ENCODE measurements at places on chromosomes 6 and 20.

DNA sequence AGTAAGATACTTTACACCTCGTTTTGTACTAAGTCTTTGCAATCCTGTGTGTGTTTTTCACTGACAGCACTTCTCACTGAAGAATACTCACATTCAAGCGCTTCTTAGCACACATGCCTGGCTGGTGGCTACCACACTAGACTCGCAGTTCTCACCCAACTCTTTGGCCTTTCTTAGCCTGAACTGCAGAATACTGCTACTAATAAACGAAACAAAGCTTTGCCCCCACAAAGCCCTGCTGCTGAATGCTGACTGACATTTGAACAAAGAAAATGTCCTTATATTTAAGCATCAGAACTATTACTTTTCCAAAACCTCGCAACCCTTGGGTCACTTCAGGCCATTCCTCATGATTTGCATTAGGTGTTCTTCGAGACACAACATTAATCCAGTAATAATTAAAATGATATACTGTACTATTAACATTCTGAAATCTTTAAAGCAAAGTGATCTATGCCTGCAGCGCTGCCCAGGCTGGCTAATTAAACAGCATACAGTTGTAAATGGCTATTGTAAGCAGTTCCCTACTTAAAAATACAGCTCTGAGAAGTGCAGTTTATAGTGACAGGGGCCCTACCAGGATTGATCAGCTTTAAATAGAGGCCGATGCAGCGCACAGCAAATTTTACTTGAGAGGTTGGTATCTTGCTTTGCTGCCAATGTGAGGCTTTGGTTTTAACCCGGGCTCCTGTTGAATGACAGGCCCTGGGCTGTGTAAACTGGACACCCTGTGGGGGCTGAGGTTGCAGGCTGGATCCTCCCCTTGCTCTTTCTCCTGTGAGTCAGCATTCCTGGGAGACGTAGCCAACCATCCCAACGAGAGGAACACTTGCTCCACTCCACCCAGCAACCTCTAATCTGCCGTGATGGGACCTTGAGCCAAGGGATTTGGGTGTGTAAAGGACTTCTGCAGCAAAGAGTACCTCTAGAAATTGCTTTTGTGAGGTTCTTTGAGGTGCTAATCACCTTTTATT lies 899.0 kb downstream of the TFAP2A start:
- DNase-seq = peak; percentile 91

GRCh38 chr20:36493801-36494114 lies 47.6 kb upstream of the MYL9 start:
- DNase-seq = peak; percentile 89

GRCh38 chr6:25232479-25232878 lies 46.7 kb upstream of the CARMIL1 start:
- peak; percentile 83 for DNase-seq

GRCh38 chr6:133553652-133554051 lies 312.5 kb downstream of the EYA4 start:
- peak; percentile 63 for DNase-seq

GRCh38 chr20:45962031-45962755 lies 9.8 kb downstream of the ZNF335 start:
- DNase-seq = no peak

DNA sequence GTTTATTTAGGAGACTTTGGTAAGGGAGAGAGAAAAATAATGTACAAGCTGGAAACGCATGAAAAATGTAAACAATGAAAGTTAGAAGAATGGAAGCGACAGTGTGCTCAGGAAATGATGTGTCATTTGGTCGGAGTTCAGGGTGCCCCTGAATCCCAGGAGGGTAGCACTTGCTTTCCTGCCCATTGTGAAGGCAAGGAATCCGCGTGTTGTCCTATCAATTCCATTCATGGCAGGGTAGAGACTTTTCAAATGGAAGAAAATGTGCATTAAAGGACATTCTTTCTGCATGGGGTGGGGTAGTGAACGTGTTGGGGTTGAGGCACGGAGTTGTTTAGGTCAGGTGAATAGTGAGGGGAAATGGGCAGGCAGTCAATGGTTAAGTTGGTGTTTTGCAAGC lies 33.7 kb downstream of the GCNT2 start:
- no peak for DNase-seq

DNA sequence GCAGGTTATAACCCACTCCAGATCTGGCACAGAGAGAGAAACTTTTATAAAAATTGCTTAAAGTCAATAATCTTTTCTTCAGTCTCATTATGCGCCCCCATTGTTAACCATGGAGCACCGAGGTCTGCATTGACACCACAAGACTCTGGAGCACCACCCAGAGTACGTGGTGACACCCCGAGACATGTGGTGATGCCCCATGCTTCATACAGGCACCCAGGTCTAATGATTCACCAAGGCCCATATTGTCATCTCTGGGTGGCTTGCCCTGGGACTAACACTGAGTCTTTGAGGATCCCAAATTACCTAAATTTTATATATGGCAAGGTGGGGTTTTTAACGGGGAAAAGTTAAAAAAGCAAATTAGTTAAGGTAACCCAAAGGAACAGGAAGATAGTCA lies 31.1 kb downstream of the CD109 start:
- no peak for DNase-seq

GRCh38 chr6:114600381-114600780 lies 257.6 kb upstream of the HS3ST5 start:
- no peak for DNase-seq

GRCh38 chr20:11544029-11544678 lies 373.5 kb upstream of the BTBD3 start:
- DNase-seq = peak; percentile 72

DNA sequence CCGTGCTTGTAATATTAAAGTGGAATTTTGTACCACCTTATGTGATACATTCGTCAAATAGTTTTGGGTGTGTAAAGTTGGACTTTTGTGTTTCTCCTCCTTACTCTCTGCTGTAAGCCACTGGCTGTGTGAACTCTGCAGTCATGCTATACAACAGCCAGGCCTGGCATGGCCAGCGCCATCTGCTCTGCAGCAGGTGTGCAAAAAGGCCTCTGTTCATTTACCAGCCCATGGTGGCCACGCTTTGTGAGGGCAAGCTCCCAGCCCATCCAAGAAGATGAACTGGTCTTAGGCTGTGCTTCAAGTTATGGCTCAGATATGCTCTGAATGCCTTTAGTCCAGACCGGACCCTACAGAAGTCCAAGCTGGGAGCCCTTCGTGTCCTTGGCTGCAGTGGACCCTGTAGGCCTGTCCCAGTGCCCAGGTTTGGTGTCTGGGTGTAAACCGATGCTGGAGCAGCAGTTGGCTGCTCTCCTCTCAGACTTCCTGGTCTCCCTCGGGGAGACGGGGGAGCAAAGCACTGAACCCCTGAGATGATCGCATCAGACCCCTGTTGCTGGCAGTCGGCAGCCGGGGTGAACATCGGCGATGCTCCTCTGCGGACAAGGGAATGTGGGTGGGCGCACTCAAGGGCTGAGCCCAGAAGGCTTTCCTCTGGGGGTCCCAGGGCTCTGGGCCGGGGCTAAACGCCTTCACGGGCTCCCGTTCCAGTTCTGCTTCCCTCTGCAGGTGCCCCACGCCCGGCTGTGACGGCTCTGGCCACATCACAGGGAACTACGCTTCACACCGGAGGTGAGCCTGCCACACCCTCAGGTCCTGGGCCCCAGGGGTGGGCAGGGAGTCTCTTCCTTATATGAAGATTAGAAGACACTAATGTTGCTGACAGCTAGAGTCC lies 28.6 kb upstream of the PCMTD2 start:
- DNase-seq = no peak

DNA sequence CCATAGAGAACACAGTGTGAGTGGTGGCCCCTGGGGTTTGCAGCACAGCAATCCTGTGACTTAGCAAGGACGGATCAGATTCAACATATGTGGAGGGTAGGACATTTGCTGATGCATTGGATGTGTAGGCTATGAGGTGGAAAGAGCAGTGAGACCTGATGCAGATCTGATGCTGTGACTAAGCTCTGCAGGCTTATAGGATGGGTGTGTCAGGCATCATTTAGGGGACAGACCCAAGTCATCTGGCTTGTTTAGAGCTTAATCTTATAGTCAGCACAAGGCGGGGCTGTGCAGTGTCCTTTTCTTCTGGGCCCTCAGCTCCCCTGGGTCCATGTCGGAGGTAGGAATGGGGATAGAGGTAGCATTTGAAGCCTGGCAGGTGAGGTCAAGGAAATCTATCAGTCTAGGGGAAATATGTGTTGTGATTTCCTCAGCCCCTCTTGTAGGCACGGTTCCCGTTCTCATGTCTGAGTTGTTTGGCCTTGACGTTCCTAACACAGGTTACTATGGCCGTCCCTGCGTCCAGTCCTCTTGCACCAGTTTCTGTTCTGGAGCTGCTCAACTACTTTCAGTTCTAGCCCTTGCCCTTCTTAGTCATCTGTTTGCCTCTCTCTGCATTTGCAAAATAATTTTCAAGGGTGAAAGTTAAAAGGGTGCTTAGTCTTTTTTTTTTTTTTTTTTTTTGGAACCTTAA lies 15.6 kb upstream of the MAPRE1 start:
- DNase-seq = no peak

- DNase-seq = peak; percentile 9
Observed at GRCh38 chr20:58133020-58133808, 95.2 kb downstream of the ANKRD60 start.

DNA sequence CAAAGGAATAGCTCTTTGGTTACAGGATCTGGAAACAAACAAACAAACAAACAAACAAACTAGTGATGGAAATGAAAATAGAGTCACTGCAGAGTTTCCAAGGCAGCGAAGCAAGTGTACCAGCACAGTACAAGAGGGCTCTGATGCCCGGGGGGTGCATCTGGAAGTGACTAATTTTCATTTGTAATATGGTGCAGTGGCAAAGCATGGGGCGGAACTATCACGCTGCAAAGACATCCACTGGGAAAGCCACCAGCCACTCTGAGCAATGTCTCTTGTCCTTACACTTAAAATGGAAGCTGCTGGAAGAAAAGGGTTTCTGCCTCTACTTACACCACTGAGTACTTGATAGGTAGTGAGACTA lies 44.4 kb upstream of the NEDD9 start:
- no peak for DNase-seq

DNA sequence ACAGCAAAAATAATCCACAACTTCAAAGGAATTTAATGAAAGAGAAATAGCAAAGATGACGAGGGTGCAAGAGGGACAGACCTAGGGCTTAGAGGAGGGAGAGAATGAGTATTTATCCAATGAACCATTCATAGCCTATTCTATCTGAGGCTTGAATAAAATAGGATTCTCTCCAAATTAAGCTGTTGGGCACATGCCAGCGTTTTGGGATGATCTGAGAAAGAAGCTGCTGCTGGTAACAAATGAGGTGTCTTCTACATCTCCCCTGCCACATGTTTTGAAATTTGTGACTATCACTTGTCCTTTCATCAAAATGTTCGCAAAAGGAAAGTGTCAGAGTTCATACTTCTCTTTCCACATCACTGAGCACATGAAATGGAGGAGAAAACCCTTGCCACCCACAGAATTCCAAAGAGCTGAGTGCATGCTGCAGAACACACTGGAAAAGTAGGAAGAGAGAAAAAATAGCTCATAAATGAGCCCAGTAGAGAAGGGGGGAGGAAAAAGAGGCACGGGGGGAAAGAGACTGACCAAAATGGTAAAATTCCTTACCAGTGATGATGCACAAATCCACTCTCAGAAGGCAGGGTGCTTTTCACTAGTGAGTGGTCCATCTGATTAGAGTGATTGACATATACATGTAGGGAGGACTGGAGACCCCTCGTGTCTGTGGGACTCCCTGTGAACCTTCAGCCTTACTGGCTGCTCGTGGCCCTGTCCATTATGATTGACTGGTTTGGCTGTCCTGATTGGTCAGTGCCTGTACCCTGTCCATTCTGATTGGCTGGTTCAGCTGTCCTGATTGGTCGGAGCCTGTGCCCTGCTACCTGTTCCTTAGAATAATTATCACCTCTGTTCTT lies 180.5 kb downstream of the OGFRL1 start:
- DNase-seq = peak; percentile 96

GRCh38 chr6:24431045-24431451 lies 28.3 kb downstream of the MRS2 start:
- DNase-seq = peak; percentile 64

DNA sequence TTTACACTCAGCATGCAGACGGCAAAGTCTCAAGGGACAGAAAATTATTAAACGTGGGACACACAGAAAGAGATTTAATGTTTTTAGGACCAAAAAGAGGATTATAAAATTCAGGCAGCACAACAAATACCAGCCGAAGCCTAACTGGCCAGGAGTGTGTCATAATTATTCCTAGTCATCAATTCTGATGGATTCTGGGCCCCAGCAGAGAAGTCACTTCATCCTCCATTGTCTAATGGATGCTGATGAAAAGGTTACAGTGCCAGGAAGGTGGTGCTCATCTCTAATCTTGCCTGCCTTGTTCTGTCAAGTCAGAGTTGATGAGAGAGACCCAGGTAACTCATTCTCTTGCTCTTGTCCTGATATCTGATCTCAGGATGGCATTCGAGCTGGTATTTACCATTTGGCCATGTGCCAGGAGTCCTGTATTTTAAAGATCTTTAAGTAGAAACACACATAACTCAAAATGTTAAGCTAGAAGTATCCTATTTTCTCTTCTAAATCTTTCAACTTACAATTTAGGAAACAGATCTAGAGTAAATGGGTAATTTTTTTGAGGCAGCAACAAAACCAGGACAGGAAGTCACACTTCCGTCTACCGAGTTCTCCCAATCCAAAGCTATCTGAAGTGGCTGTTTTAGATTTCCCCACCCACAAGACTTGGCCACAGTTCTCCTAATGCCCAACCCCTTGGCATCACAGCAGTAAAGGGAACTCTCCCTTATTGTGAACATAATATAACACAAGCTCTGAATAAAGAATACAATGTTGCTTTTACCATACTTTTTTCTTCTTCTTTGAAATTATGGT lies 50.0 kb downstream of the ADAT2 start:
- DNase-seq = no peak
